Cerebellum (tissue), 4 donors: ENCODE measurements at places on chromosomes 6 and 20. TPM values are rescaled to one million over a fixed set of nuclear protein-coding genes. Genes with fewer than 3 reads are reported as not detected.

Gene IP6K3
- 0.27 TPM for total RNA-seq

DNA sequence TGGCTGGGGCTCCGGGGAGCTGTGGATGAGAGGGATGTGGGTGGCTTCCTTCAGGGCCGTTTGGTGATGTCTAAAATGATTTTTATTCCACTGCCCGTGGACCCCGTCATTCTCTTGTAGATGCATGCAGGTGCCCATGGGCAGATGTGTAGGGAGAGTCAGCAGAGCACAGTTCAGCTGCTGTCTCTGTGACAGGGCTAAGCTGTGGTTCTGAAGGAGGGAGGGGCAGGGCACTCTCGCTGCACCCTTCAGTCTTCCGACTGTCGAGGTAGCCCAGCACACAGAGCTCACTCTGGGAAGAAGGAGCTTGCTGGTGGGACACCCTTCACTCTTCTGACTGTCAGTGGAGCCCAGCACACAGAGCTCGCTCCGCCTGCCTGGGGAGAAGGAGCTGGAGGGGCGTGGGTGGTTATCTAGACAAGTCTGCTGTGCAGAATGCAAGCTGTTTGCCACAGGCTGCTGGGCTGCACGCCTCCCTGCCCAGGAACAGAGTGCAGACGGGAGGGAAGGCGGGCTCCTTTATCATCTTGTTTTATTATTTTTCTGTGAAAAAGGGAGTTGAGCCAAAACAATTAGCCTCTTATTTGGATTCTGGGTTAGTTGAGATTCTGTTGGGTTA lies 28.4 kb upstream of the ADRM1 start:
- DNase-seq, result peak; percentile 49

Gene SGK2
- total RNA-seq, result 2.3 TPM

DNA sequence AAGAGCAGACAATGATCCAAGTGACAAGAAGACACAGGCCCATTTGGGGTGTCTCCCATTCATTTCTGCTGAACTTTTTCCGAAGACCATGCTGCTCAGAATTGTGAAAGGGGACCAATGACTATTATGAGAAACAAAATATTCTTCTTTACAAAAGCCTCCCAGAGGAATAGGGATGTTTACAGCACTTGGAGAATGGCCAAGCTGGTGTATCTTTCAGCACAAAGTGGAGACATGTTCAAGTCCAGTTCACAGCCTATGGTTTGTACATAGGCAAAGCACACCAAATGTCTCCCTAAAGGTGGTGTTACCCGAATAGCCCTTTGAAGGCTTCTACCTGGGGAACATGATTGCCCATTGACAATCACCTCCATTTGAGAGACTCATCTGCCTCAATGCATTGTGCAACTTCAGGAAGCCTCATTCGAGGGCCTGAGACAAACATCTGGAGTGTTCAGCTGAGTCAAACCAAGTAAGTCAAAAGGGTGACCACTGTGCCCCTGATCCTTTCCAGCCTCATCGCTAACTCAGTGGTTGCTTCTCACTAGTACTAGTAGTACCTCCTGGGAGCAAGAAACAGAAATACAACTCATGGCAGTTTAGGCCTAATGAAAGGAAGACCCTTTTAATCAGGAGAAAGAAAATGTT lies 451.0 kb upstream of the MARCKS start:
- DNase-seq, result no peak

DNA sequence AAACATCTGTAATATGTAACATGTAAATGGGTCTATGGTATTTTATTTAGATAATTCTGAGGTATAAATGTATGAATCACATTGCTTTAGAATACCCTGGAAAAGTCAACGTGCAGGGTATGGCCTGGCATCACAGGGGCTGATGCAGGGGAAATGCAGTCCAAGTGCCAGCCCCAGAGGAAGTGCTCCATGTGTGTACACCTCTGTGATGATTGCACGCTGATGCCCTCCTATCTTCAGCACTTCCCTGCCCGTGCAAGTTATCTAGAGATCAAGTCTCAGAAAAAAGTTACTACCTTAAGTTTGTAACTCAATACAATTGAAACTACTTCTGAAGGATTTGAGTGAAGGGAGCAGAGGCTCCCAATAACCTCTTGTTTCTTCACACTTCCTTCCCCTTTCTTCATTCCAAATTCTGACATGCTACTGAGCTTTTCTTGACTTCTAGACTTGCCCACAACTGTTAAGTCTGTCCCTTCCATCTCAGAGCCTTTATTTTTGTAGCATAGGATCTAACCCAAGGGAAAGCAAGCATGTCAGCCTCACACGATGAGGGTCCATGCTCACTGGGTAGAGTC lies 2.2 kb downstream of the SMLR1 start:
- DNase-seq, result no peak

DNA sequence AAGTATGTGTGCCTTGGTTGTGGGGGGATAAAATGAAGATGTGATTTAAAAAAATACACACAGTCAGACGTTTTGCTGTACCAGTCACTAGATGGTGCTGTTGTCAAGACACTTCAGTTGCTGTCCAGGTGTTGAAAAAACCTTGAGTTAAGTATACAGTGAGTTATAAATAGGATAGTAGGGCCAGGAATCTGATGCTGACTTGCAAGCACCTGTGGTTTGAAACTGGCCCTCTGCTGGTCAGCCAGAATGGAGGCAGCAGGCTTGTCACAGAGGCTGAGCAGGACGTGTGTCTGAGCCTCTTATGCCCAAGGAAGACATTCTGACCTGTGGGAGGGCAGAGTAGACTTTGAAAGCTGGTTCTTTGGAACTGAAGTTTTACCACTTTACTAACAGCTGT lies 27.8 kb downstream of the RNF8 start:
- DNase-seq, result peak; percentile 10

DNA sequence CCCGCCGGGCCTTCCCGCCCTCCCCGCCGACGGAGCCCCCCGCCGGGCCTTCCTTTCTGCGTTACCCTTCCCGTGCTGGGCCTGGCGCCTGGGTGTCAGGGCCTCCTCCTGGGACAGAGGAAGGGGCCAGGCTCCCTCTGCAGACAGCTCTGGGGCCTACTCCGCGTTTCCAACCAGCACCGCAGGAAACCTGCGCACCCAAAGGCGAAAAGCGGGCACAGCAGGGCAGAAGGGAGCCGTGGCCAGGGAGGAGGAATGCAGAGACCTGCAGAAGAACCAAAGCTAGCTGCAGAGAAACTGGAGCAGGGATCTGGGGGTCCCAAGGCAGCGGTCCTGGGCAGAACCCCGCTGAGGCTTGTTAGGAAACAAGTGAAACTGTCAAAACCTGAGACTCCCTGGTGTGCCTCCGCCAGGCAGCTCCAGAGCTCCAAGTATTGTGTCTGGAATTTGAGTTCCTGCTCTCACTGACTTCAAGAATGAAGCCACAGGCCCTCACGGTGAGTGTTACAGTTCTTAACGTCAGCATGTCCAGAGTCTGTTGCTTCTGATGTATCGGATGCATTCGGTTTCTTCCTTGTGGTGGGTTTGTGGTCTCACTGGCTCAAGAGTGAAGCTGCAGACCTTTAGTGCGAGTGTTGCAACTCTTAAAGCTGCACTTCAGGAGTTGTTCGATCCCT lies 33.3 kb downstream of the IRF4 start:
- no peak for DNase-seq

DNA sequence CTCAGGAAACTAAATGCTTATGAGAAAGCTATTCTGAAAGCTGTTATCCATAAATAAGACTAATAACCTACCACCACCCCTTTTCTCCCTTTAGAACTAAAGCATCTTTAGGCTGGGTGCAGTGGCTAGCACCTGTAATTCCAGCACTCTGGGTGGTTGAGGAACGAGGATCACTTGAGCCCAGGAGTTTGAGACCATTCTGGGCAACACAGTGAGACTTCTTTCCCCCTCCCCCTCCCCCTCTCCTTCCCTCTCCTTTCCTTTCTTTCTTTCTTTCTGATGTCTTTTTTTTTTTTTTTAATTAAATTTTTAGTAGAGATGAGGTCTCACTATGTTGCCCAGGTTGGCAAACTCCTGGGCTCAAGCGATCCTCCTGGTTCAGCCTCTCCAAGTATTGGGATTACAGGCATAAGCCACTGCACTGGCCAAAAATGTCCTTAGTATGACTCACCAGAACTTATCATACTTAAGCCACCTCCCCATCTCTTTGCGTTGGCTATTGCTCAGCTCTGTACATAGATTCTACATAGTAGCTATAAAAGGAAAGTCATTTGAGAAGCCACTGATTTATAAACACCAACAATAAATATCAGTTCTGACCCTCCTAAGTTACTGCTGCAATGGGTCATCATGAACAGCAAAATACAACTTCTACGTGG lies 54.8 kb upstream of the SPDEF start:
- DNase-seq, result no peak

GRCh38 chr20:63708301-63709148 lies 686 bp downstream of the ZGPAT start:
- DNase-seq, result no peak
